Activated CD8-positive, alpha-beta memory T cell treated with anti-CD3 and anti-CD28 coated beads for 4 hours (primary cell): ENCODE measurements at places on chromosomes 4 and X.

GRCh38 chr4:6924361-6924779, 14.7 kb downstream of the TBC1D14 start:
- DNase-seq, result no peak

GRCh38 chr4:38803833-38804653, 548 bp downstream of the TLR1 start:
- DNase-seq, result no peak

GRCh38 chrX:116749943-116750342, 287.2 kb upstream of the CT83 start:
- no peak for DNase-seq

GRCh38 chr4:82017680-82018079, 356.1 kb downstream of the HNRNPD start:
- no peak for DNase-seq

GRCh38 chrX:631802-632365, 1.3 kb downstream of the SHOX start:
- no peak for DNase-seq

GRCh38 chr4:60296386-60296785, 903.7 kb upstream of the ADGRL3 start:
- DNase-seq, result no peak

DNA sequence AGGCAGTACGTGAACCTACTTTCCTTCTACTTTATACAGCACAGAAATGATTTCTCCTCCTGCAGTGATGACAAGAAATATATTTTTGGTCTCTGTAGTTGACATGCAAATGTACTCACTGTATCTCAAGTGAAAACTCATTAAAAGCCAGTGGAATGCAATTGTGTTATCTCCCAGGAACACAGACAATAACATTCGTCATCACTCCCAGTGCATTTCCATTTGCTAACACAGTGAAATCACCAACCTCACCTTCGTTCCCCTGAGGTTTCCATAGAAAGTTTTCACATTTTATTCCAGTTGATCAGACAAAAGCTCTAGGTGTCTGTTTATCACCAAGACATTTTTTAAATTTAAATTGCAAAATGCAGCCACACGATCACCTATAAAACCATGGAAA, 2.5 kb upstream of the SPANXD start:
- DNase-seq, result no peak

GRCh38 chr4:174397366-174398155, 113.8 kb downstream of the CEP44 start:
- no peak for DNase-seq

DNA sequence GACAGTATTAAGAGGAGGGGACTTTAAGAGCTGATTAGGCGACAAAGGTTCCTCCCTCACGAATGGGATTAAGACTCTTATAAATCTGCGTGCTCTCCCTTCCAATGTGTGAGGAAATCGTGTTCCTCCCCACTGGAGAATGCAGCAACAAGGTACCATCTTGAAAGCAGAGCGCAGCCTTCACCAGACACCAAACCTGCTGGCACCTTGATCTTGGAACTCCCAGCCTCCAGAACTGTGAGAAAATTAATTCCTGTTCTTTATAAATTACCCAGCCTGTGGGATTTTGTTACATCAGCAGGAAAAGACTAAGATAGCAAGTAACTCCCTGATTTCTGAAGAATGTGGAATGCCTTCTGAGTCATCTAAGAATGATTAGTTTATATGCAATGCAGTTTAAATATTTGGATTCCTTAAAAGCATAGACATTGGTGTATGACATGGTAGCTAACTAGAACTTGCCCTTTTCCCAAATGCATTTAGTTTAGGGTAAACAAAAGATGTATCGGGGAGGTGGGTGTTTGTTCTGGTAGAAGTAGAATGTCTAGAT, 86.1 kb downstream of the USP46 start:
- DNase-seq, result no peak

DNA sequence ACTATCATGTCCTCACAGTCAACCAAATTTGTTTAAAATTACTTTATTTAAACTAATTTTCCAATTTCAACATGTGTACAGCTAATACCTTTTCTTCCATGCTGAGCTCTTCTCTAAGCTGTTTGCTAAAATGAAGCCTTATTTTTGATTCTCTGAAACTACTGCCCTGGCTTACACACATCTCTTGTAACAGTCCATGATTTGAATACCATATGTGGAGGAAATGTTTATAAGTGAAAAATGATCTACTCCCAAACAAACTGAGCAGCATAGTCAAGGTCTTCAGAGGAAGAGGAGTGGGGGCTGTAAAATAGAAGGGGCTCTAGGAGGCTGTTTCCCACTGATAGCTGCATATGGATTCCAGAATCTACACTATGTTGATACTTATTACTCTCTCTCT, 188.7 kb downstream of the ANKRD50 start:
- DNase-seq, result no peak

- DNase-seq, result no peak
Measured at GRCh38 chrX:131828482-131828881, 194.6 kb upstream of the STK26 start.

DNA sequence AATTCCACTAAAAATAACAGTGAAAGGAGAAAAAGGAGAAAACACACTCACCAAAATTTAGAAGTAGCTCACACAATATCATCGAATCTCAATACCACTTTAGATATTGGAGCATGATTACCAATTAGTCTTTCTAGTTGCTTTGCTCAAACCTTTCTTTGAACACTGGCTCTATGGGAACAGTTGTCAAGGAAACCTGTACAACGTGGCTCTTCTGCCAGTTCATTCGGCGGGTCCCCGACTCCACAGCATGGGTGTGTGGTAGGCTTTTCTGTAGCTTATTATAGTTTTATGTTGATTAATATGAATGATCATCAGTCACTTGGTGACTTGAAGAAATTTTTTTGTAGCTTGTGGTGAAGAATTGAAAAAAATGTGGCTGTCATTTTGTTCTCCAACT, 50.2 kb upstream of the TMEM150C start:
- DNase-seq, result no peak

DNA sequence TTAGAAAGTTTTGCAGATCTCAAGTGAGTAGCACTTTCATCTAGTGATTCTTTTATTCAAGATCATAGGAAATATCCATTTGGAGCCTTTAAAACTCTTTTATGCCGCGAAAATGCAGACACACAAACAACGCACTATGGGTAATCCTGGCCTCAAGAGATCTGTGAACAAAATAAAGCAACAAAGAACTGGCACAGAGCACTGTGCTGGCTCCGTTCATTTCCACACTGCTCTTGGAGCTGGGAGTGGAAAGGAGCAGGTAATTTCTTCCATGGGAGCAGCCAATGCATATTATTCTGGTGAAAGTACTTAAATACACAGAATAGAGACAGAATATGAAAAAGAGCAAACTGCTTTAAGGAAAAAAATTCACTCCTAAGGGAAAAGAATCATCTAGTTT, 172.7 kb upstream of the FRG1 start:
- DNase-seq, result no peak

DNA sequence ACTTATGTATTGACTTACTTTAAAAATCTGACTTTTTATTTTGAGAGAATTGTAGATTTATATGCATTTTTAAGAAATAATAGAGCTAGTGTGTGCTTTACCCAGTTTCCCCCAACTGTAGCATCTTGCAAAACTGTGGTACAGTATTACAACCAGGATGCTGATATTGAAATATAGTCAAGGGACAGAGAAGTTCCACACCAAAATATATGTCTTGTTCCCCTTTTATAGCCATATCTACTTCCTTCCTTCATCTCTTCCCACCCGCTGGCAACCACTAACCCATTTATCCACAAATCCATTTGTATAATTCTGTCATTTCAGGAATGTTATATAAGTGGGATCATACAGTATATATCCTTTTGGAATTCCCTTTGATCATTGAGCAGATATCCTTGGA, 16.8 kb downstream of the KDM6A start:
- DNase-seq, result no peak

DNA sequence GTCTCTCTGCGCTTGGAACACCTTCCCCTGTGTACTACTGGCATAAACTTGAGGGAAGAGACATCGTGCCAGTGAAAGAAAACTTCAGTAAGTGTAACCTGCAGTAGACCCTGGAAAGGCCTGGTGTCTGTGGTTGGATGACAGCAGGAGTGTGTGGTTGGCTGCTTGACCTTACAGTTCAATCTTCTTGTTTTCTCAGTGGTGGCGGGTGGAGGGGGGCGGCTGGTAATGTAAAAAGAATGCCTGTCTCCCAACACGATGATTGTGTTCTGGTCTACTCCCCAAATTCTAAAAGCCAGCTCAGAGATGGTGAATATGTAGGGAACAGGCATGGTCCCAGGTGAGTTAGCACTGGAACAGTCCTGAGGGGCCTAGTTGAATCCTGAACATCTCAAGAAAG, 18.6 kb downstream of the PSMD10 start:
- DNase-seq, result no peak

- DNase-seq, result no peak
Measured at GRCh38 chrX:85992811-85993229, 54.5 kb downstream of the CHM start.

DNA sequence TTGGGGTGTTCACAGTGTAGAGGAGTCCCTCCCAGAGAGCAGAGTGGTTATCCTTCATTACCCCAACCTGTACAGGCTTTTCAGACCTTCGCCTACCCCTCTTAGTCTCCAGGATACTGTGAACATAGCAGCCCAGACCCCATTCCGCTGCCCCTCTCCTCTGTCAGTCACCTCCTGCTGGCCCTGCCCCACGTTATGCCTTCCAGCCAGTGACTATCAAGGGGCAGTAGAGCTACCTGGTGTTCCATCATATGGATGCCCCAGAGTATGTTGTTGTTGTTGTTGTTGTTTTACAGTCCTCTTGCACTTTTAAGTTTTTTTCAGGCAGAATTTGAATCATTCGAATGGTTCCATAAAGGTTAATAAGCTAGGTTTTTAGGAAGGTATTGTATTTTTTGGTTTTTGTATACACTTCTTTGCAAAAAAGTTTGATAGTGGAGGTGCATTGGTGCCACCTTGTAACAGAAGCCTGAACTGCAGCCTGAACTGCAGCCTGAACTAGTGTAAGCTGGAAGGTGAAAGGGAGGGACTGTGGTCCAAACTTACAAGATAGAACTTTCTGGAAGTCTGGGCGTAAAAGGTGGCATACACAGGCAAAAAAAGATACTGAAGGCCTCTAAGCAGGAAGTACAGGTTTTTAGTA, 101.4 kb upstream of the RAB40AL start:
- no peak for DNase-seq

- no peak for DNase-seq
Measured at GRCh38 chr4:6424425-6424824, 48.0 kb downstream of the PPP2R2C start.

- DNase-seq, result no peak
Measured at GRCh38 chr4:151517896-151518295, 108.9 kb downstream of the FHIP1A start.
